ENCODE measurements at places on chromosomes 7 and 10.

- no peak for DNase-seq
Observed at GRCh38 chr10:53690524-53691240, 918.1 kb upstream of the MBL2 start.

GRCh38 chr7:155862123-155862892 is 50.0 kb upstream of the SHH start:
- no peak for DNase-seq

DNA sequence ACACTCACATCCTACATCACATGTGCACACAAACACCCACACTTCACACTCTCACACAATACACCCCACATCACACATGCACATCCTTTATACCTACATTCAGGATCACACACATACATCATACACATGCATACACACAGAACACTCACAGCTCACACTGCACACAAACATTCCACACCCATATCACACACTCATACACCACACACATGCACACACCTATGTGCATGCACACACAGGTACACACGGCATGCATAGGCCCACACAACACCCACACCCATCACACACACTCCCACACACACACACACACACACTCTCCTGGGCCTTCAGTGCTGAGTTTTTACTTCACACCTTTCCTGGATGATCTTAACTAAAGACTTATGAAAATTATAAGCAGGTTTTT is 220.5 kb downstream of the DNAJB6 start:
- DNase-seq, result no peak

DNA sequence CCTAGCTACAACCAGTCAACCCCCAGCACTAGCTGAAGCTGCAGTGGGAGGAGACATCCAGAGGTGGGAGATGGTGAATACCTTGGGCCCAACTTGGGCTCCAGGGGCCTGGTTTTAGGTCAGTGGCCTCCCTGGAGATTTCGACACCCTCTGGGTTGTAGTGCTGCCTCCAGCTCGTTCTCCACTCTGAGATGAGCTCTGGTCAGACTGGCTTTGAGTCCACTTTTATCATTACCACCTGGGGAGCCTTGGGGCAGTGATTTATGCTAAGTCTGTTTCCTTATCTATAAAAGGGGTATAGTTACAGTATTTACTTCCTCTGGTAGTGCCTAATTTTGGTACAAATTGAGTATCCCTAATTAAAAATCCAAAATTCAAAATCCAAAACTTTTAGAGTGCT is 22.8 kb downstream of the PPIA start:
- DNase-seq, result no peak

- DNase-seq, result no peak
Observed at GRCh38 chr10:90963331-90963730, 42.4 kb upstream of the ANKRD1 start.
